ENCODE measurements at places on chromosomes 2 and 18.

DNA sequence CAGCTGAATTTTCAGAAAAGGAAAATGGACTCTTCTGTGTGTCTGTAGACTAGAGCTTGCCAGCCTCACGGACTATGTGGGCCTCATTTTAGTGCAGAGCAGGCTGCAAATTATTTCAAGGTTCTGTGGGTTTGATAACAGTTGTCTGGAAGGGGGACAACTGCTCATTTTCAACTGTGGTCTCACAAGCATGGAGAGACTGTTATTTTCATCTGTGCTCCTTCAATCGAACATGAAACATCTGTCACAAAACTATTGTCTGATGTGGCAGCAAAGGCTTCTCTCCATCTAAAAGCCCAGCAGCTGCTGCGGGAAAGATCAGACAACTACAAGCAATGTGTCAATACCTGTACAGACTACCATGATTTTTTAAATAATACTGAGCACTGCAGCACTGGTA is 211.8 kb downstream of the LRRTM4 start:
- DNase-seq = no peak

GRCh38 chr2:24827321-24828237 is 34.4 kb downstream of the CENPO start:
- peak; percentile 93 for DNase-seq

DNA sequence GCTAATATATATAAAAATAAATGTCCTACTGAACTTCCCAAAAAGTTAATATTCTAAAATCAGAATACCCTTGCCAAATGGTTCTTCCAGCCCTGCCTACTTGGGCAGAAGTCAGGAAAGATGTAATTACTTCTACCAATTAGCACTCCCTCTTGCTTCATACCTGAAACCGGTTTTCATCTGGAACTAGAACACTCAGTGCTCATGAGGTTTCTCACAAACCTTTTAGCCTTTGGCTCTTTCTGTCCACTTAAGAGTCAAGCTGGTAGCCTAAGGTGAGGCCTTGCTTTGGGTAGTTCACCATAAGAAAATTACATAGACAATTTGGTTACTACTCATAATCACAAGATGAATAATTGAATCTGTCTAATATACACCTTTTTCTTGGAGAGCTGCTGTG is 4.1 kb downstream of the DSG3 start:
- no peak for DNase-seq

- no peak for DNase-seq
Observed at GRCh38 chr2:54553775-54554174, 97.6 kb downstream of the SPTBN1 start.

- no peak for DNase-seq
Observed at GRCh38 chr2:239224199-239224570, 176.6 kb downstream of the HDAC4 start.

- DNase-seq = no peak
Observed at GRCh38 chr2:143482316-143482715, 353.1 kb downstream of the ARHGAP15 start.

- no peak for DNase-seq
Observed at GRCh38 chr2:205883965-205884364, 201.7 kb downstream of the NRP2 start.

DNA sequence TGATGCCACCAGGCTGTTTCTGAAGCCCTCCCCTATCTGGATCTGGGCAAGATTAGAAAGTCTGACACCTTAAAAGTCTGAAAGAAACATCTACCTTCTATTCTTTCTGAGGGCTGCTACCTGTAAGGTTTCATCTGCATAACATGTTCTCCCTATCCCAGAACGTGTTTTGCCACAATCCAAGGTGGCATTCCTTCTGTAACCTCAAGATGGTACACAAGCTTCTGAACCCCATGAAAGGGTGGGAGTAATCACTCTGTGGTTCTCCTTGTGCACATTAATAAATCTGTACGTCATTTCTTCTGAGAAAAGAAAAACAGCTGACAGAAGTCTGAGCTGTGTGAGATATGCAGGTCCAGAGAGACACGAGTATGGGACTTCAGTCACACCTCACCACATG is 41.8 kb upstream of the MSH6 start:
- no peak for DNase-seq

DNA sequence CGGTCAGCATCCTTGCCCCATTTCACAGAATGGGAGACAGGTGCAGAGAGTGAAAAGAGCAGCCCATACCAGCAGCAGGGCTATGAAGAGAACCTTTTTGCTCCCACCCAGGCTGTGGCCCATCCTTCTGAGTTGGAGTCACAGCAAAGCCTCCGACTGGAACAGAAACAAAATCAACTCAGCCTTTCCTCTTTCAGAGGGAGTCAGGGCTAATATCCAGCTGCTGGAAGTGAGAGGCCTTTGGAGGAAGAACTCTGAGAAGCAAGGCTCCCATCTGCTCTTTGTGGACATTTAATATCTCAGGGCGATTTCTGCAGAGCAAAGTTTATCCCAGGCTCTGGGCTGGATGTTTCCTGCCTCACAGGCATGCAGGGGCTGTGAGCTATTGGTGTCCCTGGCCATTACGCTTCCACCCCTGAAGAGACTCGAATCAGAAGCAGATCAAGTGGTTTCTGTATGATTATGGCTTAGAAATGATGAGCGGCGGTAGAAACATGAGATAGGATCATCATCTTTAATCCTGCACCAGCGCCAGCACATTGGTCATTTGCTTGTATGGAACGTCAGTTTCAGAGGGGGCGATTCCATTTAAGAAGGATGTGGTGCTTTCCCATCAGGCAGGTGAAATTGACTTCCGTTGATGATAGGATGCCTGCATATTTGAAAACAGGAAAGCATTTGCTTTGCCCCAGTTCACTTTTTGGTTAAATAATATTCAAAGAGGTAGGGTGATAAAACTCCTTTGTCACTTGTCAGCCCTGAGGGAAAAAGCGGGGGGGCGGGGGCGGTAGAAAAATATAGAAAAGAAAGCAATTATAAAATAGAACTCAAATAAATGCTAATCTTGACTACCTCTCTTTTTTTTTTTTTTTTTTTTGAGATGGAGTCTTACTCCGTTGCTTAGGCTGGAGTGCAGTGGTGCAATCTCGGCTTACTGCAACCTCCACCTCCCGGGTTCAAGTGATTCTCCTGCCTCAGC is 152.4 kb downstream of the LRRC30 start:
- DNase-seq = no peak

GRCh38 chr2:183903026-183903425 is 695.3 kb upstream of the ZNF804A start:
- DNase-seq = no peak

- DNase-seq = no peak
Observed at GRCh38 chr2:50318147-50318546, 713.8 kb downstream of the NRXN1 start.

GRCh38 chr2:172205292-172205691 is 102.6 kb upstream of the DLX2 start:
- no peak for DNase-seq

- DNase-seq = no peak
Observed at GRCh38 chr18:47887227-47887626, 43.2 kb downstream of the SMAD2 start.
